ENCODE measurements at places on chromosomes 5 and 9. TPM values are rescaled to one million over a fixed set of nuclear protein-coding genes. Genes with fewer than 3 reads are reported as not detected.

Gene HAVCR1
- 1.3 TPM for total RNA-seq

Gene TAF11L5
- total RNA-seq, result not detected

Gene XRCC4
- 15.5 TPM for total RNA-seq

DNA sequence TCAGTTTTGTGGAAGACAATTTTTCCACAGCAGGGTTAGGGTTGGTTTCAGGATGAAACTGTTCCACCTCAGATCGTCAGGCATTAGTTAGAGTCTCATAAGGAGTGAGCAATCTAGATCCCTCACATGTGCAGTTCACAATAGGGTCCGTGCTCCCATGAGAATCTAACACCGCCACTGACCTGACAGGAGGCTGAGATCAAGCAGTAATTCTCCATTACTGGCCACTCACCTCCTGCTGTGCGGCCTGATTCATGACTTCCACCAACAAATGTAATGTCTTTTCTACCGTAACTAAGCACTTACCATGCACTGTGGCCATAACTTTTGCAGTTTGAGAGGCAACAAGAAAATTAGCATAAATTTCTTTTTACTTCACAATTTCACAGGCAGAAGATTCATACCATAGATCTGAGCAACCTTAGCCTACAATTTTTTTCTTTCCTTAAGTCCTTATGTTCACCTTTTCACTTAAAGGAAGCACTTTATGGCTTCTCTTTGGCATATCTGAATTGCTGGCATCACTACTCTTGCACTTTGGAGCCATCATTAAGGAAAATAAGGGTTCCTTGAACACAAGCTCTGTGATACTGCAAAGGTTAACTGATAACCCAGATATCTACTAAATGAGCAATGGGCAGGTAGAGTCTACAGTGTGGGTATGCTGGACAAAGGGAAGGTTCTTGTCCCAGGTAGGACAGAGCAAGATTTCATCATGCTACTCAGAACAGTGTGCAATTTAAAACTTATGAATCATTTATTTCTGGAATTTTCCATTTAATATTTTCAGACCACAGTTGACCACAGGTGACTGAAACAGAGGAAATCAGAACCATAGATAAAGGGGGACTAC lies 83.0 kb upstream of the IFNK start:
- DNase-seq, result no peak

- DNase-seq, result peak; percentile 36
Measured at GRCh38 chr9:129665389-129665775, at the start of gene PRRX2. Gene PRRX2, plus strand, starts transcription at chr9:129665647. Its CDS starts 221 bp downstream, at chr9:129665868.

Gene PCDHA7
- 2.6 TPM for total RNA-seq

DNA sequence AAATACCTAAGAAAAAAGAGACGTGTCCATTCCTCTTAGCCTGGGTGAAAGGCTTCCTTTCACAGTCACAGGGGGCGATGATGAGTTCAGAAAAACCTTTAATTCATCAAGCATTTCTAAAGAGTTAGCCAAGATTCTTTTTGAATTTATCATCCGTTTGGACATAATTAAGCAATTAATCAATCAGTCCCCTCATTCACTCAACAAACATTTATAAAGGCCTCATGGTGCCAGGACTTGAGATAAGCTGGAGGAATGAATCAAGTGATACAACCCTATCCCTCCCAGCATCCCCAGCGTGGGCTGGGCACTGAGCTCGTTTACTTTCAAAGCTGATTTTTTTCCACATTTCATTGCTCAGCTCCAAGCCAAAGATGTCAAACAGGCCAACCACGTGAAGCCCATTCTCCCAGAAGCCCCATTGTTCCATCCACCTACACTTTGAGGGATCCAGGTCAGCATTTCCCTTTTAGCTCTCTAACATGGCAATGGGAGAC lies 140.5 kb downstream of the SLIT3 start:
- peak; percentile 91 for DNase-seq

DNA sequence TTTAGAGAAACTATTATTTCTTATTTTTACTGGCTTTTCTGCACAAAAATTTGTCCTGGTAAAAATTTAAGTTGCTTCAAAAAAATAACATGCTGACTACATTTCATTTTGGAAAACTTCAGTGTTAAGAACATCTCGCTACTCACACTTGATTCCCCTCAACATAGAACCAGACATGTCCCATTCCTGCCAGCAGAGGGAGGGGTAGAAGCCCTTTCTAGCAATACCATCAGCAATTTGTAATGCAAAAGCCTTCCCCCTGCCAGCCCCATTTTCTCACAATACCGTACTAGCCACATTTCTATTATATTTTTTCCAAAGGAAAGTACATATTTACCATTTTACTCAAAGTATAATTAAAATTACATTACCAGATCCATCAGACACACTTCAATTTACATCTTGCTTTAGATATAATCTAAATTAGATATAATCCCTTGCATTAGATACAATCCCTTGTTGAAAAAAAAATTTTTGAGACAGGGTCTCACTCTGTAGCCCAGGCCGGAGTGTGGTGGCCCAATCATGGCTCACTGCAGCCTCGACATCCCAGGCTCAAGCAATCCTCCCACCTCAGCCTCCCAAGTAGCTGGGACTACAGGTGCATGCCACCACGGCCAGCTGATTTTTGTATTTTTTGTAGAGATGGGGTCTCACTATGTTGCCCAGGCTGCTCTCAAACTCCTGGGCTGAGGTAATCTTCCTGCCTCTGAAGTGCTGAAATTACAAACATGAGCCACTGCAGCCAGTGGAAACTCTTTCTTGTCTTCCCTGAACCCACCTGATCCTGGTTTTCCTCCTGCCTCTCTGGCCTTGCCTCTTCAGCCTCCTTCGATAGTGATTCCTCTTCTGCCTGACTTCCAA lies 39.6 kb upstream of the IDNK start:
- peak; percentile 38 for DNase-seq

DNA sequence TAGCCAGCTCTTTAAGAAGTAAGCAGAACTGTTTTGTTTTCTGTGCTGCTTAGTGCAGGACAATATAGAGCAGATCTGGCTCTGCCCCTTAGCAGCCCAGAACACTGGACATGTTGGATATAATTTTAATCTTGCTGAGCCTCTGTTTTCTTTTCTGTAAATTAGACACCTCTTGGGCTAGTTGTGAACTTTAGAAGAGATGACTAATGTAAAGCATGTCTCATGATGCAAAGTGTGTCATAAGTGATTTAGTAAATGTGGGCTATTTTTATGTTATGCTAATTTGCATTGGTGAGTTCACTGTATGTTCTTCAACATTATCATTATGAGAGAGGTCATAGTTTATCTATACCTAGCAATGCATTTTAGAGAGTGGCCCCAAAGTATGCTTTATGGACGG lies 156.1 kb upstream of the ADAMTSL1 start:
- peak; percentile 43 for DNase-seq

Gene PSAT1
- 326 TPM for total RNA-seq

DNA sequence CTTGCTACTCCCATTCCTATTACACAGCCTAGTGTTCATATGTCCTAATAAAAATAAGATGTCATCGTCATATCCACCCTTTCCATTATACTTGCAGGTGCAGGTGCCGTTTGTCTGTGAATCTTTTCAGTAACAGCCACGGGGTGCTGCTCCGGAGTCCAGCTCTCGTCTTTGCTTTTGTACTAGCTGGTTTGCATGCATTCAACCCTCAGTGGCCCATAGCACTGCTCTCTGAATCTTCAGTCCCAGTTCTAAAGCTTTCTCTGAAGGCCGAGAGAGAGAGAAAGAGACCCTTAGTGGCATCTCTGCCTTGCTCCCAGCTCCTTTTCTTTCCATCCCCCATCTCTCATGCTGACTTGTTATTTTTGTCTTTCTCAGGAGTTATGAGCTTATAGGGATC lies 468.5 kb downstream of the TMEM232 start:
- DNase-seq, result no peak

DNA sequence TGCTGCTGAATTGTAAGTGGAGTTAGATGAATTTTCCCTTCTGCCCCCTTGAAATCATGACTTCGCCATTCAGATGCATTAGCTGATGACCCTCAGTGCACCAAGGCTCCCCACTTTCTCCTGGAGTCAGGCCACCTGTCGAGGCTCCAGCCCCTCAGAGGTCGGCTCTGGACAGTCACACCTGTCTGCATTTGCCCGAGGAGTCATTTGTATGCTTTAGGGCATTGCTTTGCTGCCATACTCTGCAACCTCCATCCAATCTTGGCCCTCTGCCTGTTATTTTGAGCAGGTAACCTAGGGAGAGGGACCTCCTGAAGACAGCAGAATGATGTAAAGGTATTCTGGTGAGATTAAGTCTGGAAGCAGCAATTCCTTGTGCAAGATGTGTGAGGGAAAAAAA lies 144.8 kb downstream of the MACROH2A1 start:
- DNase-seq, result no peak

- DNase-seq, result no peak
Measured at GRCh38 chr9:123422635-123423310, 66.8 kb downstream of the CRB2 start.

GRCh38 chr9:132235894-132236661 lies 74.2 kb downstream of the NTNG2 start:
- DNase-seq, result peak; percentile 22

DNA sequence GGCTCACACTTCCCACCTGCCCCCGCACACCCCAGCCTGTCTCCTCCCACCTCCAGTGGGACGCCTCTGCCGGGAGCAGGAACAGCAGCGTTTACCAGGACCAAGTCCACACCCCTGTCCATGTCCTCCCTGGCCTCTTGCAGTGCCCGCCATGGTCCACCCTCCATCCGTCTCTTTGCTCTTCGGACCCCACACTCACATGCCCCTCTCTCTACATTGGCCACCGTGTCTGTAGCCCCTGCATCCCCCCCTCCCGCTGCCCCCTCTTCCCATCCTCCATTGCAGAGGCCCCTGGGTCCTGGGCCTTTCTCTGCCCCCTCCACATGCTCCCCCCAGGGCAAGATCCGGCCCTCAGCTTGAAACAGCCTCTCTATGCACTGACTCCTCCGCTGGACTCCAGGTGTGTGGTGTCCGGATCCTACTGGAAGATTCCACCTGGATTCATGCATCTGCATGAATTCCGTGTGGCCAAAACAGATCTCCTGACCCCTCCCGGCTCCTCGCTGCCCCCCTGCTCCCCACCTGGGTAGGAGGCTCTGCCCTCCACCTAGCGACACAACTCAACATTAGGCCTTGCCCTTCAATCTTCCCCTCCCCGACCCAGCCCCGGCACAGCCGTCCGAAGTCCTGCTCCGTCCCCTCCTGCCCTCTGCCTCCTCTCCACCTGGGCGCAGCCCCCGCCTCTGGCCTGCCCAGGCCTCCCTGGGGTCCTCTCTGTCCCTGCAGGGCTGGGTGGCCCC lies 168.5 kb downstream of the OLFM1 start:
- no peak for DNase-seq

Gene ACSL6
- not detected for total RNA-seq

Gene SLC34A1
- not detected for total RNA-seq

- DNase-seq, result no peak
Measured at GRCh38 chr5:120934031-120934430, 469.9 kb downstream of the PRR16 start.

DNA sequence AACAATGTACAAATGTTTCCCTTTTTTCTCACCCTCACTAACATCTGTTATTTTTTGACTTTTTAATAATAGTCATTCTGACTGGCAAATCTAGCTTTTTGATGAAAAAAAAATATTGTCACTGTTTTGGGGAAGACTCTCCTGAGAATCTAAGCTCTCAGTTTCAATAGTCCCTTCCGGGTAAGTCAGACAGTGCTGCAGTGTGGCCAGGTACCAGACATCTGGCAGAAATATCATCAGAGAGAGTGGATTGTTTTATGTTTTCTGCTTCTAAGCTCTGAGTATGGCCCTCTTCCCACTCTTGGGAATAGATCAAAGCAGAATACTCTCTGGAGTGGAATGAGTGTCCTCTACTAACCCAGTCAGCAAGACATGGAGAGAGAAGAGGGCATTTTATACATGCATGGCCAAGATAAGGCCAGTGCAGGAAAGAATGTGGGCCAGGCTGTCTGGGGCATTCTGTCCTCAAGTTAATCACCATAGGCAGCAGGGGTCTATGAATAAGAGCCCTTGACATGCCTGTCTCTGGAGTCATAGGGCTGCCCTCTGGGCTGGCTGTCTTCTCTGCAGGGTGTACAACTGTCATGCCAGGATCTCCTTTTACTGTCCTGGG lies 38.5 kb upstream of the OR2S2 start:
- peak; percentile 61 for DNase-seq

DNA sequence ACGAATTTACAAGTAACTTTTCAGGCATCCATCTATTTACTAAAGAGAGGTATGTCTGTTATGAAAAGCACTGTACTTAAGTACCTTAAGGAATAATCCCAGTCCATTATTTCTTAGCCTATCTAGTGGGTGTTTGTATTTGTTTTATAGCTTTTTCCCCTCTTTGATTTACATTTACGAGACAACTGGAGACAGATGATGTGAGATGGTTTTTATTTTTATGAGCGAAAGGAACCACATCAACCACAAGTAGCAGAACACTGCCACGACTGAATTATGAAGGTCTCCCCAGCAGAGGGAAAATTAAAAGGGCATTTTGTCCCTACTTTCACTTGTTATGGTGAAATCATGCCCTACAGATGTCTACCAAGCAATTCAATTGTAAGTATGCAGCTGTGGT lies 357.8 kb downstream of the NFIB start:
- DNase-seq, result no peak

DNA sequence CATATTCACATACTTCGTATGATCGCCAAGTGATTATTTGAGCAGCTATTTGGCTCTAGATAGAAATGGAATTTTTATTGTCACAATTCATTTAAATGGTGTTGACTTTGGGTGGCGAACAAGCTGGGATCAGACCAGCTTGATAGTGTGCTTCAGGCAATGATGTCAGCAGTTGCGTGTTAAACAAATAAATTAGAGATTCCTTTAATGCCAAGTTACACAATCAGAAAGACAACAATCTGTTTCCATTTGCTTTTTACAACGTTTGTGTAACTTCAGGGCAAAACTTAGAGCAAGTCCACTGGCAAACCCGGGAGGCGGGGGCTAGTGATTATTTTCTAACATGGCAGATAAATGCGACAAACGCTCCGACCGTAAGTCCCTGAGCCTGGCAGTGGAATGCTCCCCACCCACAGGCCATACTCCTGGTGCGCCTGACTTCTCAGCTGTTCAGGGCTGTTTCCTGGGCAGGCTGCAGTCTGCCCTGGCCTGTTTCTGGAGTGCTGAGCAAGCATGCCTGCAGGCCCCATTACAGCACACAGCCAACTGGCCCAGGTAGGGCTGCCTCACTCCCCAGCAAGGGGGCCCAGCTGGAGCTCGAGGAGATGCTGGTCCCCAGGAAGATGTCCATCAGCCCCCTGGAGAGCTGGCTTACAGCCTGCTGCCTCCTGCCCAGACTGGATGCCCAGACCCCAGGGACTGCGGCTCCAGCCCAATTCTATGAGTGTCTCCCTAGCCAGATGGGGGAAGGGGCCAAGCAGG lies 88.7 kb downstream of the BASP1 start:
- peak; percentile 93 for DNase-seq

Gene CACFD1
- total RNA-seq, result 13.1 TPM

GRCh38 chr9:132239518-132239917 lies 77.7 kb downstream of the NTNG2 start:
- no peak for DNase-seq

Gene IL5
- total RNA-seq, result not detected

Gene TLX3
- not detected for total RNA-seq
